Mesenchymal stem cell (in vitro differentiated cells and primary cell): ENCODE measurements at places on chromosomes 12 and 14.

DNA sequence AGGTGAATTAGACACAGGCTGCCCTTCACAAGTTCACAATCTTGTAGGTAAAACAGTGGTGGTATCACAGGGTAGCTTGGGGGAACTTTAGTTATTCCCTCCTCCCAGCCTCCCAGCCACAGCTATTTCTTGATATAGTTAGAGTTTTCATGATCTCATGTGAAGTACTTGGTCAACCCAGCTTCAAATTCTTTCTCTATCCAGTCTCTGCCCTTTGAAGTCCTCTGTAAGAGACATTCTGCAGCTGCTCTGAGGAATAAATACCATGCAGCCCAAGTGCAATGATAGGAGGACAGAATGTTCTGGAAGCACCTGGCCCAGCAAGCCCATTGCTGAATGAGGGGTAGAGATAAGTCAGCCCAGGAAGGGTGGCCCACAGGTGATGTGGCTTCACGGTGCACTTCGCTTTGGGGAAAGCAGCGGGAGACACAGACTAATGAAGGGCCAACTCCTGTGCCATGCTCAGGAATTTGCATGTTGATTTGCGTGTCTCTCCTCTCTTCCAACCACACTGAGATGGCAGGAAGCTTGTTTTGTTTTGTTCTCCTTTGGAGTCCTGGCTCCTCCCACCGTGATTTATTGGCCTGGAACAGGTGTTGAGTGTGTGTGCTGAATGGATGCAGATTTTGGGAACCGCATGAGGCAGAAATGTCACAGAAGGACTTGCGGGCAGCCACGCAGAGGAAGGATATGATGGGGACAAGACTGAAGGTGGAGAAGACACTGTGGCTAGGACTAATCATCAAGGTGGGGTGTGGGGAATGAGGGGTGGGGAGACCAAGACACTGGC lies 8.0 kb upstream of the TXNRD1 start:
- DNase-seq = no peak

GRCh38 chr14:67413806-67414769 lies 2.1 kb upstream of the PLEK2 start:
- DNase-seq = peak; percentile 86

DNA sequence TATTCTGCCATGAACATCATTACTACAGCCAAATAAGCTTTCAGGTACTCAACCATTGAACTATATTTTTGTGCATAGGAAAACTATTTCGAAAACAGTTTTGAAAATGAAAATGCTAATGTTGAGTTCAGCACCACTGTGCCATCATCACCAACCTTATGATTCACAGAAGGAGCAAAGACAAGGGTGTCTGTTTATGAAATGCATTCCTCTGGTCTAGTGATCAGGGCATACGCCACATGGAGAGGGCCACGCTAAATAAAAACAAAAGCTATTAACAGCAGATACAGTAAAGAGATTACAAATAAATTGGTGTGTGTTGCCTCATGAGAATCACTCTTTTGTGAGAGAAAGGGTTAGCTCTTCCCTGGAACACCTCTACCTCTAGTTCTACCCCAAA lies 43.2 kb upstream of the BMAL2 start:
- peak; percentile 60 for DNase-seq

DNA sequence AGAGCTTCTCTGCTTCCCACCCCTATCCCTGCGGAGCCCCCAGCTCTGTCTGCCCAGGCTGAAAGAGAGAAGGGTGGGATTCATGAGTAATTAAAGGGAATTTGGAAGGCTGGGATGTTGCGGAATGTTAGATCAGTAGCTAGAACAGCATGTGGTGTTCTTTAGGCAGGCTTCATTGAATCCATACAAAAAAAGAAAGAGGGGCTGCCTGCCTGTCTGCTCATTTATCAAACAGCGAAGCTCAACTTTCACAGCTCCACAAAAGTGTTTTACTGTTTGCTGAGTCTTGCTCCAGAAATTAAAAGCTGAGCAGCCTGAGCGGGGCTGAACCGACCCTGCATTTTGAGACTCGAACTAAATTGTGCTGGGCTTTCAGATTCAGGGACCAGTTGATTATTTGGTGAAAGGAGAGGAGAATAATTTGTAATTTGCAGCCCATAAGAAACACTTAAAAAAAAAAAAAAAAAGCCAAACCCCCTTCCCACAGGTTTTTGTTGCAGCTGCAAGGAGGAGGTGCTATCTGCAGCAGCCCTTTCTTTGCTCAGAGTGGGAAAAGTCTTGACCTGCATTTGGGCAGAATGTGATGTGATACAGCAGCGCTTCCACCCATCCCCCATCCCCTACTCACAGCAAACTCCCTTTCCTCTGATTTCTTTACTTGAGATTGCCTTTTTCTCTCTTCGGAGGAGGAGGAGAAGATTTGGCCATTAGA lies 89.7 kb downstream of the RFX4 start:
- DNase-seq = no peak

GRCh38 chr14:77897374-77897773 lies 97.5 kb downstream of the ADCK1 start:
- no peak for DNase-seq

DNA sequence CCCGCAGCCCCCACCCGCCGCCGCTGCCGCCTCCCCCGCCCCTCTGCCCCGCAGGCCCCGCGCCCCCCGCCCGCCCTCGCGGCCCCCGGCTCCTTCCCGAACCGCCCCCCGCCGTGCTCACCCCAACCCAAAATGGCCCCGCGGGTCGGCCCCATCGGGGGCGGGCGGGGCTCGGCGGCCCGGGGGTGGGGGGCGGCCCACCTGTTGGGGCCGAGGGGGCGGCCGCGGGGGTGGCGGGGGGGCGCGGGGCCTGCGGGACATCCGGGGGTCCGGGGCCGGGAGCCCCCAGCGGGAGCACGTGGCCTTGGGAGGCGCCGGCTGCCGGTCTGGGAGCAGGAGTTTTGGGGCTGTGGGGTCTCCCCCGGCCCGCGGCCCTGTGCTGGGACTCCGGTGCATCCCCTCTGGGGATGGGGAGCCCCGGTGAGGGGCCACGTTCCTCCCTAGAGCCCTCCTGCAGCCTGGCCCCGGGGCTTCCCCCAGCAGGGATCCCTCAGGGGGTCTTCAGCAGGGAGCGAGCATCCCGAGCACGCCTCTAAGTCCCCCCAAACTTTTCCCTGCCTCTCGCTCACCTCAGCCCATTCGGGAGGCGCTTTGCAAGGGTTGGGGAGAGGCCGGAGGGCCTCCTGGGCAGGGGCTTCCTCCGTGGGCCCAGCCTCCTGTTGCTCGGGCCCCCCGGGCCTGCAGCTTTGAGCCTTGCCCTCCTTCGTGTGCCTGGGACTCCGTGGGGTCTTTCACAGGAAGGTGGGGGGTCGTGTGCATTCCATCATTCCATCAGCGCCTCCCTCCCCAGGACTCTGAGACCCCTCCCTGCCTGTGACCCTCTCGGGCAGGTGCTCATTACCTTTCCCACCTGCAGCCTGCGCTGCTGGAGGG lies 710 bp downstream of the MTA1 start:
- no peak for DNase-seq

GRCh38 chr14:58533446-58533845 lies 104.3 kb upstream of the DACT1 start:
- peak; percentile 60 for DNase-seq
